ENCODE measurements at places on chromosomes 11 and 22.

GRCh38 chr11:44376423-44376822 is 66.5 kb upstream of the ALX4 start:
- DNase-seq: no peak

DNA sequence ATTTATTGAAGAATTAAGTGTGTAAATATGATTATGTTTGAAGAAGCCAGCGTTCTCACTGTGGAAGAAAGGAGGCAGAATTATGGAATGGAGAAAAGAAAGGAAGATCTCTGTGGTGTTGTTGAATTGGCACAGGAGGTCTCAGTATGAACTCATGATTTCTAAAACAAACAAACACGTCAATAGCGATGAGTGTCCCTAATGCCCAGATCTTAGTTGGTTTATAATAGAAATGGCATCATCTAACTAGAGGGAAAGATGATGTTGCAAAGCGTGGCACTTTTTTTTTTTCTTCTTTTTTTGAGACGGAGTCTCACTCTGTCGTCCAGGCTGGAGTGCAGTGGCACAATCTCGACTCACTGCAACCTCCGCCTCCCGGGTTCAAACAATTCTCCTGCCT is 39.2 kb upstream of the SLN start:
- no peak for DNase-seq

- DNase-seq: no peak
Observed at GRCh38 chr11:8242499-8243280, 21.0 kb downstream of the LMO1 start.

DNA sequence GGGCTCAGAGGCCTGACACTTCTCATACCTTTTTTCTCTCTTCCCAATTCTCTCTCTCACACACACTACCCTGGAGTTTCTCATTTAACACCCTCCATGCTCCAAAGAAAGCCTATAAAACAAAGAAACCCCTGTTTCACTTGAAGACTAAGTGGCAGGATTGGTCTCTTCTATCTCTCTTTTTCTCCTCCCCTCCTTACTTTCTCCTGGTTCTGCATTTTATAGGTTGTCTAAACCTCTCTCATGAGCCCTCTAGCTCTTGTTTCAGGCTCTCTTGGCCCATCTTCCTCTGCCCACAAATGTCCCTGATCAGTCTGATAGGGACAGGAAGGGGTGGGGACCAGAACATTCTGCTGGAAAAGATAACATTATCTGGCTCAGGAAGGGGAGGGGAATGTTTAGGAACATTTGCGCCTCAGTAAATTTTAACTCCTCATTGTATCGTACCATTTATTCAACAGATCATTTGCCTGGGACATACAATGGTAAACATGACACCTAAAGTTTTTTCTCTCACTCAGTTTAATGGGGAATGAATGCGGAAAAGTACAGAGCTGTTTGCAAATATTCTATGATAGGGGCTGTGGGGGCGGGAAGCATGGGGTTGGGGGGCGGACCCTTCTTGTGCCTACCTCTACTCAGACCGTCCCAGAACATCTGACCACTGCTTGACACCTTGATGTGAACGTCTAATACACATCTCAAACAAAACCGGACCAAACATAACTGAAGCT is 10.8 kb downstream of the CRYBA4 start:
- no peak for DNase-seq

- DNase-seq: no peak
Observed at GRCh38 chr22:39537975-39538374, 5.4 kb upstream of the RPS19BP1 start.

DNA sequence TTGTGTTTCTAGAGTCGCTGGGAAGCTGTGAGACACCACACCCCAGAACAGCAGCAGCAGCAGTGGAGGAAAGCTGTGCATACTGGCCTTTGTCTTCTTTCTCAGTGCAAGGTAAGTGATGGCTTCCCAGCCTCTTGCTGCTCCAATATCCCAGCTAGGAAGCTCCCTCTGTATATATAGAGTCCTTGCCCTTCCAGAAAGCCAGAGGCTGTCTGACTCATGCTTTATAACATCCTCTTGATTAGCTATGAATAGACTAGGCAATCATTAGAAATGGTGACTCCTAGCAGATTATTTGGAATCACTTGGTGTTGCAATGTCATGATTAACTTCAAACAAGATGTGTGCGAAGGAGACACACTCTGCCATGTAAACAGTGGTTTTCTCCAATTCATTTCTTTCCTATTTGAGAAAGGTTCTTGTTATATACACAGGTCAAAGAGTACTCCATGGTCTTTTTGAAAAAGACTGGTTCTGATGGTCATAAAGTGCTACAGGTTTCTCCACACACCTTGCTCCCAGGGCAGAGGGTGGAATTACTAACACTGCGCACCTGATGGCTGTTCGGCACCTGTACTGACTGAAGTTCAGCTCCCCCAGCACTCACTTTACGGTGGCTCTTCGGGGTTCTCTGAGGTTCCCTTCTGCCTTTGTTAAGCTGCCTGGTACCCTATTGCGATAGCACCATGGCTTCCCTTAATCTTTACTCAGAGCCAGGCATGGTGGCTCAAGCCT is at the start of gene MMP1:
MMP1 (minus strand) TSS at position 149 of the 735 bp plus-strand sequence; CDS start at position 81, 68 bp downstream.
- DNase-seq: peak; percentile 63

GRCh38 chr11:115656041-115656440 is 151.8 kb upstream of the CADM1 start:
- DNase-seq: no peak

DNA sequence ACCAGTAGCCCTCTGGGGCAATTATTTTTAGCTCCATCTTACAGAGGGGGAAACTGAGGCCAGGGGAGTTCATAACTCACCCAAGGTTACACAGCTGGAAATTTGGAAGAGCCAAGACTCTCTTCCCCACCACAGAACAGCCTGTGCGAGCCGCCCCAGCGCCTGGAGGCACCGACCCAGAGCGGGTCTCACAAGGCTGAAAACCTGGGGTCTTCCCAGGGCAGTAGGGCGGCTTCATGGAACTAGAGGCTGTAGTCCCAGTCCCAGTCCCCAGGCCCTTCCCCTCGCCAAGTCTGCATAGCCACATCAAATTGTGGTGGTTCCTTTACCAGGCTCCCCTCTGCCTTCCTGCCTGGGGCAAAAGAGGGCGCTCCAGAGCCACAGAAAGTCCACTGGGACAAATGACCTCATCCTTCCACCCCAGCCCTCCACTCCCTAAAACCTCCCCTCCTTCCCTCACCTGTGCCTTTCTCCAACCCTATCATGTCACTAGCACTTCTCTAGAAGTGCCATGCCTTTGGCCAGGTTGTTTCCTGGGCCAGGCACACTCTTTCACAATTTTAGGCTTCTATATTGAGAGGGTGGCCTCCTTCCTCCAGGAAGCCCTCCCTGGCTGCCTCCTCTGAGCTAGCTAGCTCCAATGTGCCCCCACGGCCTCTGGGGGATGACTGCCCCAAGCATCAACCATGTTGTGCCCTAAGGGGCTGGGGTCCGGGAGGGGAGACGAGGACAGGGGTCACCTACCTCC is 15.2 kb upstream of the CDC42EP1 start:
- DNase-seq: no peak

DNA sequence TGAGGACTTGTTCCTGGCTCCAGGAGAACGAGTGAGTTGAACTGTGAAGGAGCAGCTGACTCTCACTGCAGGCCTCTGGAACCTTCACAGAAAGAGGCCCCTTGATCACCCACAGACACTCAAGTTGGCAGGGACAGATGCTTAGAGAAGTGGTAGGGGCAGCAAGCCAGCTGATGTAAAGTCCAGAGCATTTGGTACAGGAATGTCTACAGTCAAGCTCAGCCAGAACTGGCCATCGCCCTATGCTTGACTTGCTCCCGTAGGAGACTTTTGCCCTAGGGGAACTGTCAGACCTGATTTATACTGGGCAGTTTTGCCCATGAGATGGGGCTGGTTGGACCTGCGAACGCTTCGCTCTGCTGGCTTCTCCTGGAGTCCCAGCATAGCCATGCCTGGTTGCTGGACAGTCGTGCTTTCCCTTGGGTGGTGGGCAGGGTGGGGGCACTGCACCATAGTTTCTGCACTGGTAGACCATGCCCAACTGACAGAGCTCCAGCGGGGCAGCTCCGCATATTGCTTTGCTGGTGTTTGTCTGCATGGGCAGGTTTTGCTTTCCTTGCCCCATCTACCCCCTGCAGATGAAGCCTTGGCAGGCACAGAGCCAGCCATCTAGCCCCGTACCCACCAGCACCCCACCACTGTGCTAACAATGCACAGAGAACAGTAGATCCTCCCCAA is 977.7 kb downstream of the JRKL start:
- no peak for DNase-seq

DNA sequence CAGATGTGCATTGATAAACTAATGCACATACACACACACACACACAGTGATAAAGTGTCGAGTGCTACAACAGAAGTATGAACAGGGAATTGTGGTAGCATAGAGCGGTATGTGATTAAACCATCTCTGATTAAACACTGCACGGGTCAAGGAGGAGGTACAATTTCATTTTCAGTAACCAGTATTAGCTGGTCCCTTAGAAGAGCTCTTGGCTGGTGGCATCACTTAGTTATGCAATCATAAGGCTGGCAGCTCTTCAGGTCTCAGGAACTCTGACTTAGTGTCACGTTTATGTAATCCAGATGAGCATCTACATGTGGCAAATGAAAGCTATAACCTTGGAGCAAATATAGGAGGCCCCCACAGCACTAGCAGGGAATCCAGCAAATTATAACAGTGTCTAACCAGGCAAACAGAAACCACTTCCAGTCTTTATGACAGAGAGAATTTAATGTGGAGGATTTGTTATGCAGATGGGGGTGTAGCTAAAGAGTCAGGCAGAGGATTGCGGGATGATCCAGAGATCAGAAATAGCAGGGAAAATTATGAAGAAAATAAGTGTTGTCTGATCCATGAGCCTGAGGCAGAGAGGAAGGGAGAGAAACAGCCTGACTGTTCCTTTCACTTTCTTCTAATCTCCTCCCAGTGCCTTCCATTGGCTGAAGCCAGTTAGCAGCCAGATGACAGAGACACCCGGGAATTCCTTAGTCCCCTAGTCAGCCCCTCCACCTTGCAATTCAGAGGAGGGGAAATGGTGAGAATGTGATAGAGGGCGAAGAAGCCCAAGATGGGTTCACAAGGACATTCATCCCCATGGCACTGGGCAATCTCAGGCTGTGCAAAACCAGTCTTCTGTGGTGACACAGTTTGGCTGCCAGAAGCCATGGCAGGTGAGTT is 533.1 kb upstream of the TENM4 start:
- no peak for DNase-seq

DNA sequence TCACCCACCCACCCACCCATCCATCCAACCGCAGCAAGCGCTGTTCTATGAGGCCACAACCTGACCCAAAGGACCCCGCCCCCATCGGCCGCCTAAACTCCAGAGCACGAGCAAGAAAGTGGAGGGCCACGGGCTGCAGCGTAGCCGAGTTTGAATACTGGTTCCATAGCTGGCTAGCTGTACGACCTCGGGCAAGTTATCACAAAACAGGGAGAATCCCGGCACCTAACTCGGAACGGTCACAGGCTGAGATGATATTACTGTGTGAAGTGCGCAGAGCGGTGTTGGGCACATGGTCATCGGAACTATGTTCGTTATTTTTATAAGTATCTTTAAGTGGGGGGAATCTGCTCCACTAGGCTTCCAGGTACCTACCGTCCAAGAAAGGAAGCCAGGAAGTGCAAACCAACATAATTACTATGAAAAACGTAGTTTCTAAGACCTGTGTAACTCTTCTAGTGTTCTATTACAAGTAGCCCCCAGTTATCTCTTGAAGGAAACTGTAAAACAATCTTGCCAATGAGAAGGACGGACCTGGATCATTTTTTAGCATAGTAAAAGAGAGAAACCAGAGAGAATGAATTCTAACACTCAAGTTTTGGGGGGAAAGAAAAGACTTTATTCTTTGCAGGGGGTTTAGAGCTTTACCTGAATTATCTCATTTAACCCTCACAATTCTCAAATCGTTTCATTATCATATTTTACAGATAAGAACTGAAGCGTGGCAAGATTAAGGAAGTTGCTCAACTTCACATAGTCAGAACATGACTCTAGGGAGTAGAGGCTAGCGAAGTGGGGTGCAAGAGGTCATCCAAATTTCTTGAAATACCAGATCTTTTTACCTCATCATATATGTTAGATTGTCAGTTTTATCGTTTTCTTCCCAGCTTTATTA is 663 bp upstream of the BUD13 start:
- no peak for DNase-seq

DNA sequence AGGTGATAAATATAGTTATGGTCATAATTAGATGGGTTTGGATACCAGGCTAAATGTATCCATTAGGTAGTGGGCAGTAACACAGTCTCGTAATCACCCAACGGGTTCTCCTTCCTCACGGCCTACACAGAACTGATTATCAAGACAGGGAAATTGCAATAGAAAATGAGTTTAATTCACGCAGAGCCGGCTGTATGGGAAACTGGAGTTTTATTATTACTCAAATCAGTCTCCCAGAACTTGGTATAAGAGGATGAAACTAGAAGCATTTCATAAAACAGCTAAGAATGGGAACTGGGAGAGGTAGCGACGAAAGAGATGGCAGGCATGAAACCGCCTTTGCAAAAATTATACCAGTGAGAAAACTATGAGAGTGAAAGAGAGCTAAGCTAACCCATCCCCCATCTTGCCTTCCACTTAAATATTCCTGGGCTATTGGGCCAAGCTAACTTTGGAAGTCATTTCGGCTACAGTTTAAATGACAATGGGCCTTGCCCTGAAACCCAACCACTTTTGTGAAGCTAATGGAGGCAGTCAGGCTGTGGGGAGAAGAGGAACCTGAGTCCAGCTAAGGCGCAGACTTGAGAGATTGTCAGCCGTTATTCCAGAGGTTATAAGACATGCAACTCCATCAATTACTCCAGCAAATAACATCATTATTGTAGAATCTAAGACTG is 29.6 kb downstream of the CTSC start:
- DNase-seq: no peak

DNA sequence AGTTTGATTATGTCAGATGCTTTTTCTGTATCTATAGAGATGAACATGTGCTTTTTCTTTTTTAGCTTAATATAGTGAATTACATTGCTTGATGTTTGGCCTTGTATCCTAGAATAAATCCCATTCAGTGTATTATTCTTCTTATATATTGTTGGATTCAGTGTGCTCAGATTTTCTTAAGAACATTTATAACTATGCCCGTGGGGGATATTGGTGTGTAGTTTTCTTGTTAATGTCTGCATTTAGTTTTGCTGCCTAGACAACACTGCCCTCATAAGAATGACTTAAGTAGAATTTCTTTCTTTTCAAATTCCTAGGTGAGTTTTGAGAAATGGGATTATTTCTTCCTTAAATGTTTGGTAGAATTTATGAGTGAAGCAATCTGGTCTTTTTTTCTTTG is 98.5 kb downstream of the TMEM135 start:
- no peak for DNase-seq

GRCh38 chr22:33180356-33180755 is 122.2 kb upstream of the SYN3 start:
- DNase-seq: peak; percentile 10

- no peak for DNase-seq
Observed at GRCh38 chr22:40766956-40767355, 52.2 kb downstream of the SLC25A17 start.

DNA sequence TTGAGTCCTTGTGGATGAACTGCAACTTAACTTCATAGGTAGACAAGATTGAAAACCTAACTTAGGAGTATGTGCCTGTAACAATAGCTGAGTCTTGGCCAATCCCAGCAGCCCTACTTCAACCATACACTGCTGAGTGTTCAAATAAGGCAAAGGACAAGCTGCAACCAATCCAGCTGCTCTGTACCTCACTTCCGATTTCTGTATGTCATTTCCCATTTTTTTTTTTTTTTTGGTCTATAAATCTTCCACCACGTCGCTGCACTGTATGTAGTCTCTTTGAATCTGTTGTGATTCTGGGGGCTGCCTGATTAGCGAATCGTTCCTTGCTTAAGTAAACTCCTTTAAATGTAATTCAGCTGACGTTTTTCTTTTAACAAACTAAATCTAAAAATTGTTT is 35.4 kb upstream of the FLI1 start:
- DNase-seq: no peak

All from fibroblast of skin of left biceps (primary cell).